ENCODE measurements at places on chromosomes 5 and 9.

- no peak for DNase-seq
Measured at GRCh38 chr9:120891884-120892747, 15.1 kb upstream of the PHF19 start.

DNA sequence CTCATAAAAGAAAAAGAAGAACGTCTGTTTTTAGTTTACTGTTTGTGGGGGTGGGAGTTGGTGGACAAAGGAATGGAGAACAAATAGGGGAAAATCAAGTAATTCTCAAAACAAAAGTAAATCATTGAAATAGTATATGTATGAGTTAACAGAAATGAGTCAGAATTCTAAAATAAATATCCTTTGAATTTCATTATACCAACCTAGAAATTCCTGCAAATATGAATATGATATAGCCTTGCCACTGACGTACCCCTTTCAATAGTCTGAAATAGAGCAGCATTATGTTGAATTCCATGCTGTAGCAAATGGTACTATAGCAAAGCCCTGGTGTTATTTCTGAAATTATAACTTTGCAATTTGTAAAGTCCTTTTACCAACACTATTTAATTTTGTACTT is 29.6 kb upstream of the DTWD2 start:
- no peak for DNase-seq

DNA sequence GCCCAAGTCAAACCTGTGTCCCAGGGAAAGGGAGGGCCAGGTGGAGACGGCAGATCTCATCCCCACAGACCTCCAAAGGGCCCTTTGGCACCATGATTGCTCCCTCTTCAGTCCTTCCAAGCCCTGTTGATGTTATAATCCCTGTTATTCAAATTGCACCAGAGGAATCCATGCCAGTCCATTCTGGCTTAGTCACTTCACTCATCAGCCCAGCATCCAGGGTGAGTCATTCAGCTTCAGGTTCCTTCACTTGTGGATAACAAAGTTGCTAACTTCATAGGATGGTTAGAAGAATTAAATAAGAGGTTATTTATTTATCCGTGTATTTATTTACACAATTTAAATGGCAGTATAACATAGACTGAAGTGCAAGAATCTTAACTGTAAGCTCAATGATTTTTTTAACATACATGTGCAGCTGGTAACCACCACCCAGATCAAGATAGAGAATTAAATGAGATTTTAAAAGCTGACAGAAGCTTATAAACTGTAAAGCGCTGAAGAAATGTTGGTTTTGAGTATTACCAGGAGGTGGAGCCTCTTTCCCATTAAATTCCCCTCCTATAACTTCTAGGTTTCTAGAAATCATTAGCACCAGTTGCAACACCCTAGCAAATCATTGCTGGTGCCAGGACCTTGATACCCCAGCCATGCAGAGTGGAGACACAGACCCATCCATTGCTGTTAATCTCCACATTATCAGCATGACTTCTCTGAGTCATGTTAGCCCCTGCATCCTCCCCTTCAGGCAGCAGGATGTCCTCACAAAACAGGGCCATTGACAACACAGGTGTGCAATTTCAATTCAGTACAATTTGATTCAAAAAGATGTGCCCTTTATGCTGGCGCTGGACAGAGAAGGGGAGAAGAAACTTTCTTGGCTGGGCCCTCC is 77.4 kb downstream of the SEC61B start:
- DNase-seq, result no peak

DNA sequence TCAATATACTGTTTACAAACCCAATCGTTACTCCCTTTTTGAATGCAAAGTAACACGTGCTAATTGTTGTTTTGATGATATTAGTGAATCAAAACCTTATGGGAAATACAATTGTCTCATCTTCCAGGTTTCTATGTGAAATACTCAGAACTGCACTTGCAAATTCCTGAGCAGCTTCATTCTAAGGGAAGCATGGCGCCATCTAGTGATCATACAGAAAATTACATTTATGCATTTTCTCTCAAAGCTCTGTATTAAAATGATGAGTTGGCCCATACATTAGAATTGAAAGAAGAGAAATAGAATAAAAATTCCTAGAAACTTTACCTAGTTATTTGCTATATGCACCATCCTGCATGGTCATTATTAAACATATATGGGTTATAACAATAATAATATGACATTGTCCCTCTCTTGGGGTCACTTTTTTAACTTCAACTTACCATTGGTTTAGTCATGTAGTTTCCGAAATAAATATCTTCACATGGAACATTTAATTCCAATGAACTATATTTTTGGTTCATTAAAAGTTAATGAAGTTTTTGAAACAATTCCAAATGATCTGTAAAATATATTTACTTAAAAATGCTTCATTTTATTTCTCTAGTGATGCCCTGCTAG is 220.0 kb downstream of the PDE4D start:
- peak; percentile 35 for DNase-seq
